SJSA1 (cell line): ENCODE measurements at places on chromosomes 5 and 9. TPM values are rescaled to one million over a fixed set of nuclear protein-coding genes. Genes with fewer than 3 reads are reported as not detected.

GRCh38 chr9:77988630-77989029 is 43.0 kb downstream of the GNAQ start:
- no peak for DNase-seq

DNA sequence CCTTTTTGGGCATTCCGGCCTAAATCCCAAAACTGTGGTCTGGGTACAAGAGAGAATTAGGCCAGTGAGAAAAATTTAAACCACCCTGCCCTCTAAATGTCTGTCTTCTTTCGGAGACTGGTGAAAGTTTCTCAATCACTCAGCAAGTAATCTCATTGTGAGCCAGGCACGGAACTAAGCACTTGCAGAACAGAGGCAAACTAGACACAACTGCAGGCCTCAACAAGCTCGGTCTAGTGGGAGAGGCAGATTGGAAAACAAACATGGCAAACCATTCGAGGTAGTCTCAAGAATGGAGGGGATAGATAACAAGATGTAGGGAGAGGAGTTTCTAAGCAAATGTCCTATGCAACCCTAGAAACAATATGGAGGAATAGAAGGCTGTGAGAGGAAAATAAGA is 8.9 kb upstream of the C5orf58 start:
- DNase-seq: no peak

DNA sequence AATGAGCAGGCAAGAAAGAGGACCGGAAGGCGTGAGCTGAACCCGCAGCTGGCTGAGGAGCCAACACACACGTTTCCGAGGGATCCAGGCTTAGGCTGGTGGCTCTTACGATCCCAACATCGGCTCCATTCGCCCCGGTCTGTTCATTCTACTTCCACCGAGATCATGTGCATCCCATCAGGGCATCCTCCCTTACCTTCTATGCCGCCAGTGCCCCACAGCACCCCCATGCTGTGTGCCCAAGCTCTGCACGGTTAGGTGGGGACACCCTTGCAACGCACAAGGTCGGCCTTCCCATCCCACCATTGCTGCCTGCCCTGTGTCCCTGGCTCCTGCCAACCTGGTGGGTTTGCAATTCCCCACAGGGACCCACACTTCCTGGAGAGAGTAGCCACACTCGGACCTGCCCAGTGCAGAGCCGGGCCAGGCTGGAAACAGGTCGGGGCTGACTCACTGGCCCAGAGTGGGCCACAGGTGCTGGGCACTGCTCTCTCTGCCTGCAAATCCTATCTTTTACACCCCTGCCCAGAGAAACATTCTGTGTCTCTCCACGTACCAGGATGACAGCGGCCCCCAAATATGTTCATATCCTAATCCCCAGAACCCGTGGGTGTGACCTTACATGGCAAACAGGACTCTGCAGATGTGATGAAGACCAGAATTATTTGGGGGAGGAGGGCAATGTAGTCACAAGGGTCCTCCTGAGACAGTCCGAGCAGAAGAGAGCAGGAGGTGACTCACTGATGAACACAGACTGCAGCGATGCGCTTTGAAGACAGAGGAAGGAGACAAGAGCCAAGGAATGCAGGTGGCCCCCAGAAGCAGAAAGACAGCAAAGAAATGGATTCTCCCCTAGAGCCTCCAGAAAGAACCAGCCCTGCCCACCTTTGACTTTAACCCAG is 182.2 kb downstream of the AUH start:
- DNase-seq: peak; percentile 30

DNA sequence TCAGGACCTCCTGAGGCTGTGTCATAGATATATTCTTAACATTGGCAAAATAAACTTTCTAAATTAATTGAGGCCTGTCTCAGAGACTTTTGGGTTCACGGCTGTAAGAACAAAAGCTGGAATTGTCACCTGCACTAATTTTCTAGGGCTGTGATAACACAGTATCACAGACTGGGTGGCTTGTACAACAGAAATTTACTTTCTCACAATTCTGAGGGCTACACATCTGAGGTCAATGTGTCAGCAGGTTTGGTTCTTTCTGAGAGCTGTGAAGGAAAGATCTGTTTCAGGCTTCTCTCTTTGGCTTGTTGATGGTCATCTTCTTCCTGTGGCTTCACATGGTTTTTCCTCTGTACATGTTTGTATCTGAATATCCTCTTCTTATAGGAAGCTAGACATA is 29.2 kb upstream of the NFIL3 start:
- no peak for DNase-seq

Gene TARS1
- total RNA-seq: 117 and 163 TPM in 2 replicates
